AG10803 (cell line): ENCODE measurements at places on chromosomes 6 and 20.

DNA sequence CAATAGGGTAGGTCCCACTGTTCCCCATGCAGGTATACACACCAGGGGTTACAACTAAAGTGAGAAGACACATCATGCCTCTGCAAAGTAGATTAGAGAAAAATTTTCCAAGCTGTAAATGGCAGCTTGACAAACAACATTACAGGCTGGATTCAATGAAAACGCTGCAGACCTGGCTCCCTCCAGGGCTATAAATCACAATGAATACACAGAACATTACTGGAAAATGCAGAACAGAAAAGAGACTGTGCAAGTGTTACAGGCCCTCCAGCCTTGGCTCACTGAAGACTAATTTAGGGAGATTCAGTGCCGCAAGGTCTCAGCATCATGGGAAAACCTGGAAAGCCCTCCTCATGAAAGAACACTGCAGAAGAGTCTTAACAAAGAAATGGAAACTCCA lies 207.8 kb downstream of the KHDC1L start:
- DNase-seq = no peak

DNA sequence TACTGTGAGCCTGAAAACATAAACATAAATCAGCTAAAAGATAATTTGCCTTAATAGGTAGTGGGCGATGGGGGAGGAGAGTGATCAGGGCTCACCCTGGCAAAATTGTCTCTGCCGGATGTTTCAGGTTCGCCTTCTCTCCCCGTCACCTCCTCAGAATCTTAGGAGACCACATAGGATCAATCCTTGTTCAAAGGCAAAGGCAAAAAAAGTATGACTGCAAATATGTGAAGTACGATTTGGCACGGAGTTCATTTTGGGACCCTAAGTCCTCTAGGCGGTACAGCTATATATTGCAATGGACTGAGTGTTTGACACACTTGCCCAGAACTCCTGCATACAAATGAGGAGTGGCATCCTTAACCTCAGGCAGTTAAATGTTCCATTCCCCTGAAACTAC lies 649.2 kb upstream of the FLRT3 start:
- DNase-seq = no peak

- DNase-seq = peak; percentile 72
Observed at GRCh38 chr20:11274141-11274594, 600.4 kb upstream of the JAG1 start.

DNA sequence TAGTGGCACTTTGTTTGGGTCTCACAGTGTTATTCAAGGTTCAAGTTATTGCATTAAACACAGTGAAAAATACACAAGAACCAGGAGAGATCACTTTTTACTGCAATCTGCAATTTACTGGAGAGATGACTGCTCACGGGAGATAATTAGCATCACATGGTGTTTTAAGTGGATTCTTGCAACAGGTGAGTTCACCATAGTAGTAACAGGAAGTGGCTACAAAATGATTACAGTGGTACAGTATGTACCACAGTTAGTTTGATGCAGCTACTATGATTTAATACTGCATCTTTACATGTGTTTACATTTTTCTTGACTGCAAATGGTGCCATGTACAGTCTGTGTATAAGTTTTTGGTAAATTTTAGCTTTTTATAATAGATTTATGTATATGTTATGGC lies 96.5 kb upstream of the SCP2D1 start:
- no peak for DNase-seq

DNA sequence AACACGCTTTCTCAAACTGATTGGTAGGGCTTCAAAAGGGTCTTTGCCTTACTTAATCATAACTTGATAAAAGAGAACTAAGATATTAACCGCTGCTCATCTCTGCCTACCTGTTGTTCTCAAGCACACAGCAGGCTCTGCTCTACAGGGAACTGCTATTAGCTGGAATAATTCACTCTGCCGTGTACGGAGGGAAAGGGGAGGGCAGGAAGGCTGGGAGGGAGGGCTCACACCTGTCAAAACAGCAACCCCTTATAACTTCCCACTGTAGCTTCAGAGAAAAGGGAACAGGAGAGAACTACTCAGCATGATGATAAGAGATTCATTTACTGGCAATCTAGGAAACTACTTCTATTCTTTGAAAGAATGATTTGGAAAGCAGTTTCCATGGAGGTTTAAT lies 75.1 kb downstream of the ZMYND8 start:
- no peak for DNase-seq

DNA sequence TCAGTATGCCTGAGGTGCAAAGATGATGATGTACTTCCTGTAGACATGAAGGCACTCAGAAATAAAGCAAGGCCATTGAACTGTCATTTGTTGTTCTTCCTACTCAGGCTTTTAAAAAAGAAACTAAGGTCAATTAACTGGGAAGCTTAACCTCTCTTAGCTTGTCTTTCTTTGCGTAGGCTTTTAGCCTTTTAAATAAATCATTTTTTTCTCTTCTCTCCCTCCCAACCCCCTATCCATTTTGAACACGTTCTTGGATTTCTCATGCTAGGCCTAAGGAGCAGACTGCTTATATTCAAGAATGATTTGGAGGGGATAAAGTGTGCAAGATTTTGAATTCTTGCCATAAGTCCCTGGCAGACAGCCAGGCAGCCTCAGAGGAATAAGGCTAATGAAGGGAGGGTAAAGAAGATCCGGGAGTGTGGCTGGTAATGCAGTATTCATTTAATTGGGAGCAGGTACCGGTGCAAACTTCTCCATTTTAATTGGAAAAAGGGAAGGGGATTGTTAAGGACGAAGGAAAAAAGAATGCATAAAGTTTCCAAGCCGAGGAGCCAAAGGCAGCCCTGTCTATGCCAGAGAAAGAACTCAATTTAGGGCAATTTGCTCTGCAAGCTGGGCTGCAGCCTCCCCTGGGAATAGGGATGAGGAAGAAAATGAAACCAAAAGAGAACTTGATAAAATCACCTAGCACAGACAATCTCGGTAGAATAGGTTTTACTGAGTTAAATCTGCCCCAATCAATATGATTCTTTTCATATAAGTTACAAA lies 343.8 kb upstream of the MMS22L start:
- DNase-seq = peak; percentile 35

- no peak for DNase-seq
Observed at GRCh38 chr20:25706793-25707192, 10.1 kb upstream of the ZNF337 start.

- DNase-seq = no peak
Observed at GRCh38 chr6:98092331-98092730, 742.0 kb upstream of the POU3F2 start.

- DNase-seq = no peak
Observed at GRCh38 chr6:12995419-12995818, 278.9 kb downstream of the PHACTR1 start.

DNA sequence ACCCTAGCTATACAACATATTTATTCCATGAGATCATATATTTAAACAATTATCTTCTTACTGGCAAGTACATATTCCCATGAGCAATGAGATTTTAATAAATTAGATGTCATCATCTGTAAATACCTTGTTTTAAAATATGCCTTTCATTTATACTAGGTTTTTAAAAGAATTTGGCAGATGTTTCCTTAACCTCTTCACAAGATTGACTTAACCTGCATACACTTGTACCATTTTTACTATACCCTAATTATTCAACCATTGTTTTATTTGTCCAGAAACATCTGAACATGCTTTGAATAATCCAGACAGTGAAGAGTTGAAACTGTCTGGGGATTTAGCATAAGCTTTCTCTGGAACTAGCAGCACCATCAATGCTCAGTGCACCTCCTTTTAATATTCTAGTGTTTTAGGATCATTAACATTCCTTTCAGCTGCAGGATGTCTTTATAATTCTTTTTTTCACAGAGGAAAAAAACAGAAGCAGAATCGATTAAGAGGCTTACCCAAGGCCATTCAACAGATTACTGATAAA lies 188.0 kb upstream of the TENT5A start:
- no peak for DNase-seq

GRCh38 chr20:16191496-16191895 lies 381.8 kb downstream of the KIF16B start:
- no peak for DNase-seq

DNA sequence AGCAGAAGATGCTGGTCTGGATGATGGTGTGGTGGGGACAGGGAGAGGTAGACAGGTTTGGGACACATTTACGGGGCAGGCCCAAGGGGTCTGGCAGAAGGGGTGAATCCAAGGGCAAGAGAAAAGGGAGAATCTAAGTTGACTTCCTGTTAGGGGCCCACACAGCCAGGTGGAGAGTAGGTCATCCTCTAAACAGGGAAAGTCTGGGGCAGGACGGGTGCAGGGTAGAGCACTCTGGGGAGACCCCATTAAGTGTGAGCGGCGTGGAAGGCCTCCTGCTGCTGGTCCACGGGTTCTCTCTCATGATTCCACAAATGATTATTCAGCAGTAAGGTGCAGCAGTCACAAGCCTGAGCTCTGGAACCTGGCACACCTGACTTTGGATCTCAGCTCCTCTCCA lies 2.7 kb downstream of the SRXN1 start:
- no peak for DNase-seq
